ENCODE measurements at places on chromosomes 4 and X. TPM values are rescaled to one million over a fixed set of nuclear protein-coding genes. Genes with fewer than 3 reads are reported as not detected.

GRCh38 chr4:87540146-87541058 is 11.2 kb upstream of the SPARCL1 start:
- no peak for DNase-seq

Gene GDPD2
- total RNA-seq: not detected

Gene CSAG2
- not detected for total RNA-seq

GRCh38 chrX:97685753-97686152 is 802.0 kb downstream of the RPA4 start:
- DNase-seq: no peak

Gene F9
- total RNA-seq: not detected

- DNase-seq: no peak
Observed at GRCh38 chrX:105317117-105317516, 96.6 kb upstream of the TEX13A start.

- no peak for DNase-seq
Observed at GRCh38 chr4:143071351-143071750, 113.4 kb upstream of the USP38 start.

DNA sequence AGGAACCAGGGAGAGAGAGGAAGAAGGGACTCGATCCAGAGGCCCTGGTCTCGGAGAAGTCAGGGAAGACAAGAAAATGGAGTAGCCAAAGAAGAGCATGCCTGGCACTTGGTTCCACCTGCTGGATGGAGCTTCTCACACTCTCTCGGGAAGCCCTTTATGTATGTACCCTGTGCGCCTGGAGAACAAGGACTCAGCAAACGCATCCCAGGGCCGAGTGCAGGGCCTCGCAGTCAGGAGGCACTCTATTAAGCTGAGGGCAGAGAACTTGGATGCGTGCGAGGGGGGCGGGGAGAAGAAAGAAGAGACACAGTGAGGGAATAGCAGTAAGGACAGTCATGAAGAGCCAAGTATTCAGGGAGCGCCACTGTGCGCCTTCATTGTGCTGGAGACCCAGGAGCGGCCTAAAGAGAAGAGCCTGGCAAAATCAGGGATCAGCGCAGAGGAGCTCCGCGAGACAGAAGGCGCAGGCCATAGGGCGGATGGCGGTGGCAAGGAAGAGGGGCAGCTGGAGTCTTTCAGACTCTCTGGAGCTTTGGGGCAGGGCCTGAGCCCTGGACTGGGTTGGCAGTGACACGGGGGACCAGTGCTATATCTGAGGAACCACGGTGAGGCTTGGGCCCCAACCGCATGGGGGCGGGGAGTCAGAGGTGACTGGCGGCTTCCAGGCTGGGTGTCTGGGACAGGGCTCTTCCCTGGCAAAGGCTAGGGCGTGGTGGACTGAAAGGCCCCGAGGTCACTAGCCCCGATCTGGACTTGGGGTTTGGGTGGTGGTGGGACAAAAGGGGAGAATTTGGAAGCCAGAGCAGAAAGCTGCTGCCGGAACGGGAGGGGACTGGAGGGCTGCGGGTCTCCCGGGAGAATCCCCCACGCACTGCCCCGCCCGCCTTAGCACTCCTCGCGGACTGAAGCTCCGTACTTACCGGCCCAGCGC is 1.9 kb upstream of the SEPTIN6 start:
- no peak for DNase-seq

- DNase-seq: no peak
Observed at GRCh38 chr4:88809576-88810219, 112.1 kb upstream of the NAP1L5 start.

Gene SMIM10L2A
- total RNA-seq: 1.7 TPM
